DMS79 treated with DMSO at 0.1 percent for 48 hours (cell line): ENCODE measurements at places on chromosomes 13 and 19.

DNA sequence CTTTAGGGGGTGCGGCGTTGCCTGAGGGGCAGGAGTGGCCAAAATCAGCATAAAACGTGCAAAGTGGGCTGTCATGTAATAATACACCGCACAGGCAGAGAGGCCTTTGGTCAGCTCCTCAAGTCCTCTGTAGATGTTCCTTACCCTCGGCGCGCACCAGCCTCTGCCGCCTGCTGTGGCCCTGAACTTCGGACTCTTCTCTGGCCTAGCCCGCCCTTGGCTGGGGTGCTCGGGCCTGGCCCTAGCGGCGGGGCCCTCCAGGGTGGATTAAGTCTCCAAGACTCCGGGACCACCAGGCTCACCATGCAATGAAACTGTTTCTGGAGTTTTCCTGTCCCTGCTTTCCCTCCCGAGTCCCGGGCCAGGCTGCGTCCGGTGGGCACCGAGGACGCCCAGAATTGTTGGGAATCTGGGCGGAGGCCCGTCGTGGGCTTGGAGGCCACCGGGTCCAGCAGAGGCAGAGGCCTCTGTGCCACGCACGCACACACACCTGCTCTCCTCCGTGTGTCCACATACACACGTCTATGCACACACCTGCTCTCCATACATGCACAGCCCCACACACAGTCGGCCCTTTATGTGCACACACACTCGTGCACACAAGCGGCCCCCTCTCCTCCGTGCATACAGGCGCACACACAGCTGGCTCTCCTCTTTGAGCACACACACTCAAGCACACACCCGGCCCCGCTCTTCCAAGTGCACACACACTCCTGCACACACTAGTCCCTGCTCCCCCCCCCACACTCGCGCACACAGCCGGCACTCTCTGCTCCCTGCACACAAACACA, 1.5 kb upstream of the TFDP1 start:
- DNase-seq = no peak

DNA sequence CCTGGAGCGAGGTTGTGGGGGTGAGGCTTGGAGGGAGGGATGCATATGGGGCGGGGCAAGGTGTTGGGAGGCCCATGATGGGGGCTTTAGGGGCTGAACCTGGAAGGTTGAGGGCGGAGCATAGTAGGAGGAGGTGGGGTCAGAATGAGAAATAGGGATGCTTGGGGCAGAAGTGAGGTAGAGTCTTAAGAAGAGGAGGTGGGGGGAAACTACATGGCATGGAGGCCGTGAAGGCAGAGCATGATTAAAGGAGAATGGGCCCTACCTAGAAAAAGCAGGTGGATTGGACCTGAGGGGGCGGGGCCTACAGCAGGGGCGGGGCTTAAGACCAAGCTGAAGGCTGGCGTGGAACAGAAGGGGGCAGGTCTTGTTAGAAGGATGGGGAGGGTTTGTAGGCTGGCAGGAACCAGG, 799 bp downstream of the NR1H2 start:
- DNase-seq = no peak

GRCh38 chr13:112781287-112781686, 91.4 kb downstream of the ATP11A start:
- no peak for DNase-seq

DNA sequence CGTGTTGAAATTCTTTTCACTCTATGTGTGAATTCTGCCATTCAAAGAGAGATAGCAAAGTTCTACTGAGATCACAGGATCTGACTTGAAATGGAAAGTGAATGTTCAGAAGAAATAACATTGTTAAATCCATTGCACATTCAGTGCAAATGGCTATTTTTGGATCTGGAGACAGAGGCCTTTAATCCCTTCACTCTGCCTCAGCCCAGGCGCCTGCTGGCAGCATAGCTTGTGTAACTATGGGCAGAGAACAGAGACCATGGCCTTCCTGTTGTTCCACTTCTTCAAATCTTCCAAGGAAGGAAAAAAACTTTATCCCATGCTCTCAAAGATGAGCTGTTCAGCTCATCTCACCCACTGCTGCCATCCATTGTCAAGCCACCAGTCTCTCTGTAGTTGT, 265.4 kb downstream of the LMO7 start:
- no peak for DNase-seq

DNA sequence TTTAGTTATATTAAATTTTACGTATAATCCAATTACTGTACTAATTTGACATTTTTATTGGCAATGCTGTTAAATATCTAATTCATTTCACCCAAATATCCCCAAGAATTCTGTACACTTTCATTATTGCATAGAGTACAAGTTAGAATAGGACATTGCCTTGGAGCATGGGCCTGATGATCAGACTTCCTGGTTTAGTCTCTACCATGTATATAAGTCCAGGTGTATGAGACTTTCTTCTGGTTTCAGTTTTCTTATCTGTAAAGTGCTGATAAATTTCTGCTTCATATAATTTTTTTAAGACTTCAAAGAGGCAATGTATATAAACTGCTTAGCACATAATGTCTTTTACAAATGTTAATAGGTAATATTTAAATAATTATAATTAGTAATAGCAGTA, 179.4 kb downstream of the KLF12 start:
- DNase-seq = no peak
